ENCODE measurements at places on chromosomes 5 and 9.

- DNase-seq = no peak
These were observed 104.7 kb downstream of the FOCAD start for GRCh38 chr9:20788526-20789451.

DNA sequence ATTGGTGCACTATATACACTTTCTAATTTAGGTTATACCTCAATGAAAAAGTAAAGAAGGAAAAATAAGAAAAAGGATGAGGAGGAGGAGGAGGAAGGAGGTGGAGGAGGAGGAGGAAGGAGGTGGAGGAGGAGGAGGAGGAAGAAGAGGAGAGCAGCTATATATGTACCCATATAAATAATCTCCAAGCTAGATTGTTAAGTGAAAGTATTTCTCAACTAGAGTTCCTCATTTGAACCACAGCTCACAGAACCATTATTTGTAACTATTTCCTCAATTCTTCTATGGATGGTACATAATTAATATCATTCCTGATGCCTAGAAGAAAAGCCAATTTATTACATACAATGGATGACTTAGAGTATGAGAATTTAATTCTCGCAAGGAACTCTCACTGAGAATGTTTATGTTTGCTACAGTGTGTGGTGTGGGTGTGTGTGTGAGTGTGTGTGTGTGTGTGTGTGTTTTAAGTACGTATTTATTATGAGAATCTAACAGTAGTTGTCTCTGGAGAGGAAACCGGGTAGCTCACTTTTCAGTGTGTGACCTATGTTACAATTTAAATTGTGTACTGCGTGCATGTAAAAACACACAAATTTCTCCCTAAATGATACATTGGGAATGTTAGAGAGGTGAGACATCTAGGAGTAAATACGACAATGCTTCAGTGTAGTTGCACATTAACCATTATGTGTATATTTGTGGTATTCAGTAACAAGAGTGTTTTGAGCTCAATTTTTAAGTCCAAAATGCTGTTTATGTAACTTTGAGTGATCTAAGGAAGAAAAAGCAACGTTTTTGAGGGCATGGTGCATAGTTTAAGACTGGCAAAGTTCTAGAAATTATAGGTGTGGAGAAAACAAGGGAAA is 20.2 kb upstream of the NREP start:
- no peak for DNase-seq

GRCh38 chr5:375921-376798 is 54.6 kb downstream of the AHRR start:
- no peak for DNase-seq

GRCh38 chr9:124284237-124284831 is 26.6 kb downstream of the NEK6 start:
- DNase-seq = no peak

GRCh38 chr5:80915716-80916115 is 44.4 kb upstream of the RASGRF2 start:
- DNase-seq = no peak

GRCh38 chr5:123671042-123671441 is 159.1 kb downstream of the CSNK1G3 start:
- peak; percentile 44 for DNase-seq

- no peak for DNase-seq
These were observed 184.2 kb upstream of the TMEM161B start for GRCh38 chr5:88452820-88453219.

DNA sequence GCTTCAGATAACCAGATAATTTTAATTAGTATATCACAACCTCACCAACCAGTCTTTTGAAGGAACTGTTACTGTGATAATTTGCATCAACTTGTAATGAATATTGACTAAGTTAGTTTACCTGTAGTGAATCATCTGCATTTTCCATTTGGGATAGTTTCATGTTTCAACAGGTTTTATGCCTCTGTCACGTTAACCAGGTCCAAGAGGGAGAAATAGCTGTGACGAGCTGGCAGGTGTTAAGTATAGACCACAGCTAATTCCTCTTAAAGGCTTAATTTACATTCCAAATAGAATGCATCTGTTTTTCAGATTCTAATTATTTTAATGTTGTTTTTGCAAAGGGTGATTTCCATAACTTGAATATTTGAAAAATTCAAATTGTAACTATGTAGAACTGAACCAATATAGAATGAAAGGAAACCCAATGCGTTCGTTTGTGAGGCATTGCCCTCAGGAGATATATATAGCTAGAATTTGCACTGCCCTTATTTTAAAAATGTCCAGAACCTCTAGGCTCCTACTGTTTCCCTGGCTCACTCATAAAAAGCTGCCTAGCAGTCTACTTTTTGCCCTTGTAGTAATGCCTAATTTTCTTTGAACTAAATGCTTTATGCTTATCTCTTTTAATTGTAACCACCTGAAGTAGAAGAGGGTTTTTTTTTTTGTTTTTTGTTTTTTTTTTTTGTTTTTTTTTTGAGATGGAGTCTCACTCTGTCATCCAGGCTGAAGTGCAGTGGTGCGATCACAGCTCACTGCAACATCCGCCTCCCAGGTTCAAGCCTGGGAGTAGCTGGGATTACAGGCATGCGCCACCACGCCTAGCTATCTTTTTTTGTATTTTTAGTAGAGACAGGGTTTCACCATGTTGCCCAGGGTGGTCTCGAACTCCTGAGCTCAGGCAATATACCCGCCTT is 270.5 kb downstream of the SMARCA2 start:
- DNase-seq = no peak

- no peak for DNase-seq
These were observed 1953.8 kb downstream of the MAT2B start for GRCh38 chr5:165459232-165459631.

GRCh38 chr9:110933350-110934001 is 104.8 kb downstream of the LPAR1 start:
- DNase-seq = no peak

GRCh38 chr5:164593982-164594381 is 1088.6 kb downstream of the MAT2B start:
- DNase-seq = no peak

DNA sequence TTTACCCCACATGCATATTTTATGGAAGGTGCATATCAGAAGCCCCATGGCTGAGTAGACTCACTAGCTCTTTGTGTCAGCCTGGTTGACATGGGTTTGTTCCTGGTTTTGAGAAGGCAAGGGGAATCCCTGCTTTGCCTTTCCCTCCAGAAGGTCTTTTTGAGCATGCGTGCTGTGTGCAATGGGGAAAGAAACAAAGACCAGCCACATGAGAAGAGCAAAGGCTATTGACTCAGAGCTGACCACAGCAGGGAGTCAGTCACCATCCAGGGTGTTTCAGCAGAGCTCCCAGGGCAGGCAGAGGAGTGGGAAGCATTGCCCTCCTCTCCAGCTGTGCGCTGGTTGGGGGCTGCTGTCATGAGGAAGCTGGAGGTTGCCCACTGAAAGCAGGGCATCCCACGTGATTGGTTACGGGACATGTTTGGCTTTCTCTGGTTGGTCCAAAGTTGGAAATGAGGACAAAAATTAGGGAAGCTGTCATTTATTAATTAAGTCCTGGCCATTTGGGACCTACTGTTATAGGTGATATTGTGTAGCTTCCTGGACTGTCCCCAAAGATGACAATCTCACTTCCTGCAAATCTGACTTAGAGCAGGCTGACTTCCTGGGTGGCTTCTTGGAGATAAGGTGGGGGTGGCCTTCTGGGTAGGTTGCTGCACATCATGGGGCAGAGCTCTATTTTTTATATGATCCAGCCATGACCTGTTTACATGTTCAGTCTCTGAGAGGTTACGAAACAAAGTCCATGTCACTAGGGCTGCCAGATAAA is 48.9 kb upstream of the TDRD7 start:
- DNase-seq = no peak

DNA sequence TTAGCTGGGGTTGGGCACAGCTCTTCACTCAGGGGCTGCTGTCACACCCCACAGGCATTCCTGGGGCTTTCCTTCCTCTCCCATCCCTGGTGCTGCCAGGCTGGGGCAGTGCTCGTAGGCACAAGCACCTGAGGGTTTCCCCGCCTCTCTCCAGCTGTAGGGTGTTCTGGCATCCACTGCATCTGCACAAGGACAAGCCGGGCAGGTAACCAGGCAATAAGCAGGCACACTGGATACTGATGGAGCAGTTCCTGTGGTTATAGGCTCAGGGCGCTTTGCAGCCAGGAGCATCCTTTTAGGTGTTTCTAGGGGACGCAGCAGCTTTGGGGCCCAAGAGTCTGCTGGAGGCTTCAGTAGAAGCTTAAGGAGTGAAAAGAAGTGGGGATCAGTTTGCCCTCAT is 56.8 kb downstream of the ARHGEF37 start:
- DNase-seq = no peak

GRCh38 chr5:164958688-164959087 is 1453.3 kb downstream of the MAT2B start:
- DNase-seq = no peak

- no peak for DNase-seq
These were observed 1085.6 kb upstream of the WWC1 start for GRCh38 chr5:167205881-167206280.

DNA sequence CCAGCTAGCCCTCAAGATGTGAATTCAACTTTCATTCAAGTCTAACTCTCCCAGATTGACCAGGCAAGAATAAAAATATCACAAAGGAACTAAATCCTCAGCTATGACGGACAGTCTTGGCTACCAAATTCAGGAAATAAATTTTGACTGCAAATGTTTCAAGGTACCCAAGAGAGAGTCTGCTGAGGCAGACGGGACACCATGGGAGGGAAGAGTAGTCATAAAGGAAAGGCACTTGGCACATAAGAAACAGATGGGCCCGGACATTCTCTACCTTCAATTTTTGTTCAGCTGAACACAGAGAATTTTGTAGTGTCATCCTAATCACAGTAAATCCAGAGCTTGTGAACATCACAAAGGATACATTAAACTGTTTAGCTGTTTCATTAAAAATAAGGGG is 390.0 kb downstream of the DTWD2 start:
- no peak for DNase-seq

GRCh38 chr9:23172206-23172605 is 653.8 kb downstream of the ELAVL2 start:
- DNase-seq = no peak

DNA sequence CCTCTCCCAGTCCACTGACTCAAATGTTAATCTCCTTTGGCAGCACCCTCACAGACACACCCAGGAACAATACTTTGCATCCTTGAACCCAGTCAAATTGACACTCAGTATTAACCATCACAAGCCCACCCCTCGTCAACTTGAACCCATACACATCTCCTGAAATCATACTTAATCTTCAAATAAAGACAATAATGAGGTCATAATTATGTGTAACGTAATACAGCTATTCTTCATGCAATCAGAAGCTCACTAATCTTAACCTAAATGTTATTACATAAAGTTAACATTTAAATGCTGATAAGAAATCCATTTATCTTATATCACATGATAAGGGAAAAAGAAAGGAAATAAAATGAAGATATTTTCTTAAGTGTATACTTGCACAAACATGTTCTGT is 65.2 kb downstream of the PPIC start:
- no peak for DNase-seq

GRCh38 chr9:106653213-106653612 is 209.8 kb upstream of the ZNF462 start:
- no peak for DNase-seq

GRCh38 chr9:94725293-94725692 is 1.2 kb upstream of the AOPEP start:
- DNase-seq = no peak

DNA sequence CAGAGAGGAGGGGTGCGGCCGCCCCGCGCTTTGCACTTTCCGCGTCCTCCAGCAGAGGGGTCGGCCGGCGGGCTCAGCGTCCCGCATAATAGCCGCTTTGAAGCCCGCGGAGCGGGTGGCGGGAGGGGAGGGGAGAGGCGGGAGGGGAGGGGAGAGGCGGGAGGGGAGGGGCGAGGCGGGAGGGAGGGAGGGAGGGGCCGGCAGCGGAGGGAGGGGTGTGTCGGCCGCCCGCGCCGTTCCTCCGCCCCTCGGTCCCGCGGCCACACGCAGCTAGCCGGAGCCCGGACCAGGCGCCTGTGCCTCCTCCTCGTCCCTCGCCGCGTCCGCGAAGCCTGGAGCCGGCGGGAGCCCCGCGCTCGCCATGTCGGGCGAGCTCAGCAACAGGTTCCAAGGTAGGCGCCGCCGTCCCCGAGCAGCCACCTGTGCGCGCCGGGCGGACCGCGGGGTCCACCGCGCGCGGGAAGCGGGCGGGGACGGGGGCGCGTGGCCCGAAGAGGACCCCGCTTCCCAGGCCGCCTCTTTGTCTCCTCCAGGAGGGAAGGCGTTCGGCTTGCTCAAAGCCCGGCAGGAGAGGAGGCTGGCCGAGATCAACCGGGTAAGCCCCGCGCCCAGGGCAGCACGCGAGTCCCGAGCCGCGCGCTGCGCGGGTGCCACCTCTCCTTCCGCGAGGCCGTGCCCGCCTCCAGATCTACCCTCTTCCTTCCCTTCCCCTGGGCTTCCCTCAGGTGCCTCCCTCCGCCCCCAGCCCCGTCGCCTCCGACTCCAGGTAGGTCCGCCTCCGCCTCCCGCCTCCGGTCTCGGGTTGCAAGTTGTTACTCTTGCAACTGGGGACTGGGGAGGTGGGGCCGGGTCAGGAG is at the start of gene AIF1L:
Gene AIF1L, plus strand, starts transcription at position 263 of the 857 bp plus-strand sequence. Its CDS starts 99 bp downstream, at position 362.
- no peak for DNase-seq

GRCh38 chr9:118609355-118610044 is 759.7 kb downstream of the BRINP1 start:
- no peak for DNase-seq

DNA sequence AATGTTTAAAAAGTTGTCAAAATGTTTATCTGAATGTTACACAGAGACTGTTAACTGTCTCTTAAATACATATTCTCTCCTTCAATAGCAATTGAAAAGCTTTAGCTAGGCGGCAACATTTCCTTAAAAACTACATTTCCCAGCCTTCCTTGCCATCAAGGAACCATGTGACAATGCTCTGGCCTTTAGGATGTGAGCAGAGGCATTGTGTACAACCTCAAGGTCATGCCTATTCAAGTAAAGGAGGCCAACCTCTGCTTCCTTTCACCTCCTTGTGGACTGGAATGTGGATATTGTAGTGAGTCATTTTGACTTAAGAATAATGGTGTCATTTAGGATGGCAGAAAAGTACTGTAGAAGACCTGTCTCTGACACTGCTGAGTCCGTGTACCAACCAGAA is 23.7 kb upstream of the MROH2B start:
- no peak for DNase-seq

DNA sequence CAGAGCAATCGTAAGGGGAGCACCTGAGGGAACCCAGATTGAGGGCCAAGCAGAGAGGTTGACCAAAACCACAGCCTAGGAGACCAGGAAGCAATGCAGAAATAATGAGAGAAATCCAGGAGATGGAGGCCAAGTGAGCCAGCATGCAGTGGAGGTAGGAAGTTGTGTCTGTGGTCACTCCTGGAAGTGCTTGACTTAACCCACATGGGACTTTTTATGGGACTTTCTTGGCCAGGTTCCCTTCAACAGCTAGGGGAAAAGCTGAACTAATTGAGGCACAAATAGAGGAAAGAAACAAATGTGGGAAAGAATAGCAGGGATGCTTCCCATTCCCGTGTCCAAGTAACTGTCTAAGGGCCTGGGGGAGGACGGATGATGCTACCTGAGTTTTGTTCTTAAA is 293.2 kb upstream of the CLINT1 start:
- DNase-seq = no peak

- no peak for DNase-seq
These were observed 529.5 kb downstream of the AGTPBP1 start for GRCh38 chr9:85212209-85212608.
